WTC11 (cell line): ENCODE measurements at places on chromosomes 12 and 14. TPM values are rescaled to one million over a fixed set of nuclear protein-coding genes. Genes with fewer than 3 reads are reported as not detected.

Gene OR4E1
- total RNA-seq, result not detected in 3 replicates

Gene C1QL4
- 0.92 to 1.2 TPM (median 1.2 TPM) in 3 replicates for total RNA-seq

Gene DPY19L2
- 3.1 to 3.4 TPM (median 3.3 TPM) in 3 replicates for total RNA-seq

Gene LRCOL1
- total RNA-seq, result 0.24 TPM in 1 of 3 replicates, not detected in the others

Gene ETFBKMT
- 2.0 to 2.2 TPM (median 2.1 TPM) in 3 replicates for total RNA-seq

Gene KRT8
- 424 to 477 TPM (median 429 TPM) in 3 replicates for total RNA-seq

Gene EPYC
- not detected in 3 replicates for total RNA-seq

Gene FZD10
- total RNA-seq, result 0.87 to 1.1 TPM (median 0.92 TPM) in 3 replicates

Gene CD163
- 0.77 to 1.1 TPM (median 0.96 TPM) in 3 replicates for total RNA-seq

Gene KRT86
- 0.11 to 0.18 TPM in 2 of 3 replicates, not detected in the other for total RNA-seq

Gene TRPV4
- 2.9 to 5.4 TPM (median 5.1 TPM) in 3 replicates for total RNA-seq

Gene GLIPR1
- 0.28 to 0.48 TPM in 2 of 3 replicates, not detected in the other for total RNA-seq

Gene B3GNT4
- total RNA-seq, result 1.6 to 2.0 TPM (median 1.6 TPM) in 3 replicates

Gene FGD4
- 32.8 to 39.7 TPM (median 35.7 TPM) in 3 replicates for total RNA-seq

Gene MYO1H
- 0.44 to 0.60 TPM (median 0.50 TPM) in 3 replicates for total RNA-seq

Gene KCNMB4
- 21.5 to 23.3 TPM (median 21.5 TPM) in 3 replicates for total RNA-seq

Gene FGF23
- total RNA-seq, result 0.24 to 0.82 TPM (median 0.60 TPM) in 3 replicates

Gene RASAL1
- total RNA-seq, result 6.9 to 8.1 TPM (median 8.0 TPM) in 3 replicates

Gene ANKRD9
- 55.6 to 63.8 TPM (median 56.6 TPM) in 3 replicates for total RNA-seq

Gene DGLUCY
- 35.4 to 38.7 TPM (median 36.9 TPM) in 3 replicates for total RNA-seq

Gene ADCY6
- 11.9 to 12.8 TPM (median 12.2 TPM) in 3 replicates for total RNA-seq

Gene INHBC
- 0.09 to 0.20 TPM (median 0.16 TPM) in 3 replicates for total RNA-seq

Gene DLK1
- total RNA-seq, result 3.0 to 3.3 TPM (median 3.1 TPM) in 3 replicates

Gene TGM1
- total RNA-seq, result 2.5 to 5.2 TPM (median 4.4 TPM) in 3 replicates

Gene CLEC4C
- total RNA-seq, result 0.50 TPM in 1 of 3 replicates, not detected in the others

Gene SYT10
- 0.78 to 1.7 TPM (median 1.4 TPM) in 3 replicates for total RNA-seq

Gene P2RX7
- 0.21 to 0.55 TPM (median 0.55 TPM) in 3 replicates for total RNA-seq

Gene CEBPE
- not detected in 3 replicates for total RNA-seq

Gene ARMH4
- 11.8 to 12.2 TPM (median 12.1 TPM) in 3 replicates for total RNA-seq

Gene SIX6
- total RNA-seq, result 0.07 TPM in 1 of 3 replicates, not detected in the others

Gene ZDHHC22
- total RNA-seq, result 38.6 to 47.7 TPM (median 39.3 TPM) in 3 replicates

Gene TMEM132D
- 0.99 to 1.4 TPM (median 1.1 TPM) in 3 replicates for total RNA-seq

Gene TPPP2
- 0.35 to 0.60 TPM in 2 of 3 replicates, not detected in the other for total RNA-seq

Gene CFAP73
- 0.30 to 0.94 TPM (median 0.37 TPM) in 3 replicates for total RNA-seq

Gene SEC23A
- total RNA-seq, result 56.0 to 62.9 TPM (median 56.4 TPM) in 3 replicates

Gene NRXN3
- total RNA-seq, result 2.5 to 3.0 TPM (median 2.9 TPM) in 3 replicates

Gene DPPA3
- total RNA-seq, result 3.3 to 6.8 TPM (median 3.9 TPM) in 3 replicates
